ENCODE measurements at places on chromosomes 2 and 18.

DNA sequence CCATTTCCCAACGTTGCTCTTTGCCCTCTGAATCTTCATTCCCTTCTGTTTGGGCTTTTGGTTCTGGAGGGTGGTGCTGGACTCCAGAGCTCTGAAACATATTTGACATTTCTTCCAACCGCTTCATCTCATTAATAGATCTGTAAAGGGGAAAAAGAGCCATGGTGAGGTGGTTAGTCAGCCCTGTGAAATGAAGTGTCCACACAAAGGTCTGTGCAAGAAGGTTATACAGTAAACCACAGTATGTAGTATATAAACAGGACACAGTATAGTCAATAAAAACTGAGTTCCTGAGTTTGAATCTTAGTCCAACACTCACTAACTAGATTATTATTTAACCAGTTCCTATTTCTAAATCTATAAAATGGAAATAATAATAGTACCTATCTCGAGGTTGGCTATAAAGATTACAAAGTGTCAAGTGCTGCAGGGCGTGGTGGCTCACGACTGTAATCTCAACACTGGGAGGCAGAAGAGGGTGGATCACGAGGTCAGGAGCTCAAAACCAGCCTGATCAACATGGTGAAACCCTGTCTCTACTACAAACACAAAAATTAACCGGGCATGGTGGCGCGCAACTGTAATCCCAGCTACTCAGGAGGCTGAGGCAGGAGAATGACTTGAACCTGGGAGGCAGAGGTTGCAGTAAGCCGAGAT, 13.1 kb downstream of the STARD7 start:
- no peak for DNase-seq

- no peak for DNase-seq
Measured at GRCh38 chr18:61965311-61965710, 72.5 kb upstream of the RNF152 start.

DNA sequence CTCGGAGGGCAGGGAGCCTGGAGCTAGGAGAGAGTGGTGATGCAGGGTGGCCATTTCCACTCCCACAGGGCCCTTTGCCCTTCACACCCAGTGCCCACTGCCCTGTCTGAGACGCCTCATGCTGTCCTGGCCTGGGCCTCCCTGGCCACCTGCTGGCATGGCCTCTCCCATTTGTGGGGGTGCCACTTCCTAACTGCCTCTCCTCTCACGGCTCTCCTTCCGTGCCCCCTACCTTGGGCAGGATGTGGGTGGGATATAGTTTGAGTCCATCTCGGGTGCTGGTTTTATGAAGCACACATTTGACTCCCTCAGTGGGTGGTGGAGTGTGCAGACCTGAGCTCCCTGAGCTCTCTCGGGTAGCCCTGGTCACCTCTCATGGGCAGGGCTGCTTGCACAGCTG, 46.0 kb downstream of the DGKD start:
- no peak for DNase-seq

DNA sequence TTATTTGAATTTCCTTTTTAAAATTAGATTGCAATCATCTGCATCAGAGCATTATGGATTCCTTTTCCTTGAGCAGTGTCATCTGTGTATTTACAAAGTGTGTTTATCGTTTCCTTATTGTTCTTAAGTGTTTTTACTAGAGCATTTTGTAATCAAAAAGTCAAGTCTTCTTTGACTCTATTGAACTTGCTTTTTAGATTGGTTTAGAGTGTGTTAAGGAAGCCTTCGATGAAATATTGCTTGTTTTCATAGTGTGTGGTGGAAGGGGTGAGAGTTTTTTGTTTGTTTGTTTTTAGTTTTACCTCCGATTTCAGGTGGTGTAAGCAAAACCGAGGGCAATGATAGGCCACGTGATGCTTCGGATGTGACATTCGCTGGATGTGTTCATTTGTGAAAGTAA, 45.7 kb downstream of the ARHGAP28 start:
- DNase-seq = no peak

GRCh38 chr2:69477627-69478026, 40.4 kb upstream of the NFU1 start:
- no peak for DNase-seq

DNA sequence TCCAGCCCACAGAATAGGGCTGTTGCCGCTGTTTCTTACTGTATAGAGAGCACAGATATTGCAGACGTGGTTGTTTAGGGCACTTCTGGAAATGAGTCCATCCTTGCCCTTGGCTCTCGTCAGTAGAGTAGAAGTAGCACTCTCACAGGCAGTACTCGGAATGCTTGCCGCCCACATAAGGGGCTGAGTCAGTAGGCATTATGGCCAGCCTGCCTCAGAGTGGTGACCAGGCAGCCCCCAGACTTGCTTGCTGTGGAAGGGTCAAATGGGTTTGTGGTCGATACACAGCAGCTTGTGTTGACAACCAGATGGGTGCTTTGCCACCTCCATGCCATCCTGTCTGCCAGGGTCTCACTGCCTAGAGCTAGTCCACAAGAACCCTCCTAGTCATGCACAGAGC, 38.7 kb downstream of the PLEKHB2 start:
- no peak for DNase-seq

- DNase-seq = no peak
Measured at GRCh38 chr2:201266629-201267028, 6.3 kb downstream of the CASP8 start.

- no peak for DNase-seq
Measured at GRCh38 chr18:79058007-79058406, 11.2 kb upstream of the ATP9B start.

DNA sequence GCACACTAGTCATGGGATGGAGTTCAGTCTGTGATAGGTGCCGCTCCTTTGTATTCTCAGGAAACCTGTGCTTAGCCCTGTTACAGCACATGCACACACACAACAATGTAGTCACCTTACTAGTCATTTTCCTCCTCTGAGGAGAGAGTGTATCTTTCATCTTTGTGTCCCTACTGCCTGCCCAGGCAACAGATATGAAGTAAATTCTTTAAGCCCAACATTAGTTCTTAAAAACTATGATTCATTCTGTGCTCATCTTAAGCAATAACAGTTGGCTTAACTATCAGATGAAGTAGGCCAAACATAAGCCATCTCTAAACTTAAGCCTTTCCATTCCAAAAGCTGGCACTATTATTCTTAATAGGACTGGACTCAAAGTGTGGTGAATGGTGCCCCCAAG, 186.5 kb downstream of the LNPK start:
- DNase-seq = no peak

DNA sequence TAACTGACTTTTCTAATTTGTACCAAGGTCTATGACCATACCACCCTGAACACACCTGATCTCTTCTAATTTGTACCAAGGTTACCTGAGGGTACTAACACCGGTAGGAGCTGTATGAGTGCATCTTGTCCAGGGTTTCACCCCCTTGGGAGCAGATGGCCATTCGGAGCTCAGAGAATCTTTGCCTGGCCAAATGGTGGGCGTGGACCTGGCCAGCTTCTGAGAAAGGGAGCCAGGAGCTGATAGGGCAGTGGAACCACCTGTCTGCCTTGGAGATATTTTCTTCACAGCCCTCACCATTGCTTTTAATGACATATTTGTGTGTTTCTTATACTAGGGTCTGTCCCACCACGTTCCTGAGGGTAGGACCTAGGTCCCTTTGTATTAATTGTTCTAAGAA, 188.9 kb downstream of the LDLRAD4 start:
- no peak for DNase-seq

DNA sequence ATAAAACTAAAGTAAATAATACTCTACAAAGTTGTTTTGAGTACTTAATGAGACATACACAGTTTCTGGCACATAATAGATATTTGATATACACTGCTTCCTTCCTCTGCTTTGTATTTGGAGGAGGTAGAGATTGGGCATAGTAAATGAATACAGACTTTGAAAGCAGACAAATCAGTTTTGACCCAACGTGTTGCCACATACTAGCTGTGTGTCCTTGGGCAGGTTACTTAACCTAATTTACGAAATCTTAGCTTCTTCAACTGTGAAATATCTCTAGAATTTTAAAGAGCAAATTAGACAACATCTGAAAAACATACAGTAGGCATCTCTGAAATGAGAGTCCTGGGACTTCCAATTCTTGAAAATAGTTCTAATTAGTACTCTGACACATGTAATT, 425.4 kb downstream of the TGIF1 start:
- no peak for DNase-seq

DNA sequence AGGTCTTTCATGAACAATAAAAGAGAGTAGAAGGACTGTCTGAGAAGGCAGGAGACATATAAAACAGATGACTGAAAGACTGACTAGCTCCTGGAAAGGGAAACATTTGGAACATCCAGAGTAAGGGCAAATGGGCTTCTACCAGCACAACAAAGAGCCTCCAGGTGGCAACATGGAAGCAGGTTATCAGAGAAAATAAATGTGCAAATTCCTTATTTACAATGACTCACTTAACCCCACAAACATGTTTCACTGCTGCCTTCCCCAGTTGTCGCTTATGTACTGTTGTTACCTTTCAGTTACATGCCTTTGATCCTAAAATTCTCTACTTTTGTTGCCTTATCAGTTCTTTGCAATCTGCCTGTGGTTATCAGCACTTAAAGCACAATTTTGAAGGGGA, 117.0 kb downstream of the HIBCH start:
- no peak for DNase-seq

- no peak for DNase-seq
Measured at GRCh38 chr18:48636436-48636835, 97.6 kb downstream of the CTIF start.

- no peak for DNase-seq
Measured at GRCh38 chr2:122390406-122390805, 635.0 kb downstream of the TSN start.

- no peak for DNase-seq
Measured at GRCh38 chr2:205714058-205714776, 31.9 kb downstream of the NRP2 start.

DNA sequence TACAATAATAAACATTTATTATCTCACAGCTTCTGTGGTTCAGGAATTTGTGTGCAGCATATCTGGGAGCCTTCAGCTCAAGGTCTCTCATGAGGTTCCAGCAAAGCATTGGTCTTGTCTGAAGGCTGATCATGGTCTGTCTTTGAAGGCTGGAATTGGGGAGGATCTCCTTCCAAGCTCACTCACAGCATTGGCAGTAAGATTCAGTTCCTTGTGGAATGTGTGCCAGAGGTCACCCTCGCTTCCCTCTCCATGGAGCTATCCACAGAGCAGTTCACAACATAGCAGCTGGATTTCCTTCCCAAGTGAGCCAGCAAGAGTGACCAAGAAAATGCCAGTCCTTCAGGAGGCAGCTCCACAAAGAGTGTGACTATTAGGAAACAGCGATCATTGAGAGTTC, 202.2 kb upstream of the ST6GAL2 start:
- no peak for DNase-seq

GRCh38 chr2:152445375-152445774, 110.4 kb downstream of the FMNL2 start:
- no peak for DNase-seq

DNA sequence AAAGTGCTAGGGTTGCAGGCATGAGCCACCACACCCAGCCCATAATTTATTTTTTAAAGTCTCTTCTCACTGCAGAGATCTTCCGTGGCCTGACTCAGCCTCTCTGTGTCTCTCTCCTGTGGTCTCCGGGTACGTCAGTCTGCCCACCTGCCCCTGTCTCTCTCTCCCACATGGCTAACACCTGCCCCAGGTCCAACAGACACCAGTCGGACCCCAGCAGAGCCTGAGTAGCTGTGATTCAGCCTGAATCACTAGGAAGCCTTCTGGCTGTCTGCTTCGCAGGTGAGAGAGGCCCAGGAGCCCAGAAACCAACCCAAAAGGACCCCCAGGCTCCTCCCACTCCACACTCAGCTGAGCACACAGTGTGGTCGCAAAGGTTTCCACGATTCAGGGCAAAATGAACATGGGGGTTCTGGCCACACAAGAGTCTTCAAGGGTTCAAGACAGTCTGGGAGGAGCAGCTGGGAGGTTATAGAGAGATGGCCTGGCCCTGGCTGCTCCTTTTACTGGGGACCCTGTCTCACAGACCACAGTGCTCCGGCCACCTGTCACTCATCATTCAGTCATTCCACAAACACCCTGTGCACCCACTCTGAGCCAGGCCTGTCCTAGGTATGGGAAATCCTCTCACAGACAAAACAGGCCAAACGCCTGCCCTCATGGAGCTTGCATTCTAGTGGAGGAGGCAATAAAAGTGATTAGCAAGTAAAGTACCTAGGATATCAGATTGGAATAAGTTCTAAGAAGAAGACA, 8.6 kb downstream of the RUFY4 start:
- DNase-seq = no peak

DNA sequence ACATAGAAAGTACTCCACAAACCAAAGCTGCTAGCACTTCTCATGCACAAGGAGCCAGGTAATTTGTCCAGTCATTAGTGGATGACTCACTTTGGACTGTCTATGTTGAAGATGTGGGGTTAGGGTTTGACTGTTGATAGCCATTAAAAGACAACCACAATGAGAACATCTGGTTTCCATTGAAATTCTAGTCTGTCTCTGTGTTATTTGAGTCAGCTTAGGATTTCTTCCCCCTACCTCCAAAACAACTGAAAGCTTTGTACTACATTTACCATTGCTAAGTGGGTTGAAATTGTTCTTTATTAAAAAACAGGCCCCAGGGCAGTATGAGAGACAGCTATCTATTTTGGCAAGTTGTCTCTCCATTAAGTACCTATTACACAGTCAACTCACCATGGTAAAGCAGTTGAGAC, 50.2 kb upstream of the ANKRD44 start:
- no peak for DNase-seq

DNA sequence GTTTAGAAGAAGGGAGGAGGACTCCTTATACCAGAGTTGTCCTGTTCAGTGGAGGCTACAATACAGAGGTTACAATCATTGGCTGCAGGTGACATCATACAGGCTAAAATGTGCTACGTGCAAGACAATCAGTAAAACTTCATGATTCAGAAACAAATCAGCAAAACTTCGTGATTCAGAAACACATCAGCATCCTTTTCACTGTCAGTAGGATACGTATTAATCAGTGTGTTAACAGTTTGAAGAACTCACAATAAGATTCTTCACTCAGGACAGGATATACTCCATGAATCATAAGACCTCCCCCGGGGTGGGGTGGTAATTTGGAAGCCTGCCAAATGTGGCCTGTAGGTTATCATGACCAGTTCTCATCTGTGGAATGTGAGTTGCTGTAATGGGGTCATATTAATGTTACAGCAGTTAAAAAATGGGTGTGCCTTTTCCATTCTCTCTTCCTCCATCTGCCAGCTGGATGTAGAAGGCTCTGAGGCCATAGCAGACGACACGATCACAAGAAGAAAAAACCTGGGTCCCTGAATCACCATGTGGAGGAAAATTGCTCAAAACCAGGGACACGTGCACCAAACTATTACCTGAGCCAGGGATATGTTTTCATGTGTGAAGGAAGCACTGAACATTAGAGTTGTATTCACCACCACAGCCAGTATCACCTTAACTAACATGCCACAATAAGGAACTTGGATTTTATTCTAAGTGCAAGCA, 134.8 kb upstream of the CREB1 start:
- no peak for DNase-seq

- no peak for DNase-seq
Measured at GRCh38 chr2:213475433-213475832, 191.2 kb downstream of the SPAG16 start.

DNA sequence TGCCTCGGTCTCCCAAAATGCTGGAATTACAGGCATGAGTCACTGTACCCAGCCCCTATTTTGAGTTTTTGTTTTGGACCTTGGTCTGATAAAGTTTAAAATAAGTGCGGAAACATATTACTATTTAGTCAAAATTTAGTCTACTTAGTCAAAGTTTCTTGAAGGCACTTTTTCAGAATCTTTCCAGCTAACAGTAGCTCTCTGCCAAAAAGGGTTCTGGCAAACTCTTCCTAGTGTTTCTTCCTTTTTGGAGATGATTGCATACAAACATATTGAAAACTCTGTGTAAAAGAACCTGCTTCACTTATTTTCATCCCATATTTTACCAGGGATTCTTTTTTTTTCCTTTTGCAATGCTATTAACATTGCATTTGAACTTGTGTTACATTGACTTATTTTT, 28.8 kb downstream of the GMCL1 start:
- no peak for DNase-seq
